ENCODE measurements at places on chromosomes 7 and 10.

- peak; percentile 16 for ATAC-seq
Measured at GRCh38 chr7:140358412-140359051, 39.8 kb downstream of the SLC37A3 start.

GRCh38 chr10:126042354-126042753 is 146.0 kb downstream of the FANK1 start:
- ATAC-seq: no peak

- ATAC-seq: peak; percentile 62
Measured at GRCh38 chr10:112649006-112649821, 202.2 kb downstream of the VTI1A start.

- ATAC-seq: no peak
Measured at GRCh38 chr7:128858380-128859231, 4.0 kb upstream of the ATP6V1F start.

DNA sequence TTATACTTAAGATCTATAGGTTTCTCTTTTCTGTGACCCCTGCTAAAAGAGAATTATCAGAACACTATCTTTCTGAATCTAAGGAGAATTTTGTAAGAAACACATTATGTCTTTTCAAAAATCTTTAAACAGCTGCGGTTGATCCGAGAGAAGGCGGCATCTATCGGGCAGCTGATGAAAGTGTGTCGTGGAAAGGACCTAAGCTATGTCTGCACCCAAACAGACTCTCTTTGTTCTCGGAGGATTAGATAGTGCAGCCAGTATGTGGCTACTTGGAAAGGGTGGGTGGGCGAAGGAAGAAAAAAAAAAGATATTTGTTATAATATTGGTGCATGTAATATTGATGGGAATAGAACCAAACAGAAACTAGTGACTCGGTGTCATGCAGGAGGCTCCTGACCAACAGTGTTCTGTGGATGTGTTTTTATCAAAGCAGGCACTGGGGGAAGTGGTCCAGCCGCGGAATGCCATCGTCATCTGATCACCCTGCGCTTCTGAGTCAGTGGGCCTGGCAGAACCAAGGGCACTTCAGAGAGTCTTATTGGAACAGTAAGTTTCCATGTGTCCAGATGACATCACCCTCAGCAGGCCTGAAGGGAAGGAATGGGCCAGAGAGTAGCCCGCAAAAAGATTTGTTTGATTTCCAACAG is 509.7 kb upstream of the AKR1E2 start:
- no peak for ATAC-seq

GRCh38 chr7:105087981-105088380 is 74.0 kb downstream of the KMT2E start:
- no peak for ATAC-seq

- ATAC-seq: peak; percentile 19
Measured at GRCh38 chr10:52539463-52539862, 225.4 kb downstream of the DKK1 start.

DNA sequence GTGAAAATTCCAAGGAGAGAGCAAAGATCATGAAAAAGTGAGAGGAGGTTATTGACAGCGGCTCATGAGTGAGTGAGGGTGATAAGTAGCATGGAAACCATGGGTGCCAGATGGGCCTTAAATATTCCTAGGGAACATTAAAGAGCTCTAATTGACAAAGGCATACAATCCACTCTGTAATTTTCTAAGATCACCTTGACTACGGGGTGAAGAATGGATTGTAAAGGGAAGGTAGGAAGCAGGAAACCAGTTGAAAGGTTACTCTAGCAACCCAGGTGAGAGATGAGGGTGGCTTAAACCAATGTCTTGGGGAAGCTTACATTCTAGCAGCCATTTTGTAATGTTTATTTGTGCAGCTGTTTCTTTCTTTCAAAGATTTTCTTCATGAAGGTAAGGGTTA is 75.7 kb downstream of the RSU1 start:
- no peak for ATAC-seq

DNA sequence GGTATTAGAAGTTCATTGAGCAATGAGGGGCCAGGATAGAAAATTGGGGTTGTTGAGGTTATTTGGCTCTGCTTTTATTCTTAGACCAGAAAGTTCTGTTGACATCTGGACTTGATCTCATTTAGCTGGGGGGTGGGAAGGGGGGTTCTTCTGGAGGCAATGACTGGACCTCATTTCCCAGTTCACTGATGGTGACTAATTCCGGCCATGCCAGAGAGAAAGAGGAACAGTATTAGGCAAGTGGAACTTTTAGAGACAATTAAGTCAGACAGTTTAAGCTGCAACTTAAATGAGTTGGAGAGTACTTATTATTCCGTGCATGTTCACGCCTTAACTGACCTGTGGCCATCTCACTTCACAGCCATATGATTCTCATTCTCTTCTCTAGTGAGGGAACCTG is 512.5 kb downstream of the REEP3 start:
- no peak for ATAC-seq

DNA sequence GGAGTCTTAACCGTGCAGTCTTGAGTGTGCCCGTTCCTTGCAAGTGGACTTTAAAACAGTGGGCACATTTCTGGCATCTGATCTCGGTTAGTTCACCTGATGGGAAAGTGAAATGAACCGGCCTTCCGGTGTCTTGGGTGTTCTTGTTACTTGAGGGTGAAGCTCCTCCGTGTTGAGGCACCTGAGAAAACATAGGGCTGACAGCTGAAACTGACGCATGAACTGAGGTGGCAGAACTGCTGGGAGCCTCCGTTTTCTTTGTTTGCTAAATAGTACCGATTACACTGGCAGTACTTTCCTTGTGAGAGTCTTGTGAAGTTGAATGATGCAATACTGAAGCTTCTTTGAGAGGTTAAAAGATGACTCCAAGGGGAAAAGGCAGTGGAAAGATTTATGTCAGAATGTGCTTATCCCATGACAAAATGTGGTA is 62.8 kb upstream of the SAMD8 start:
- no peak for ATAC-seq

- ATAC-seq: no peak
Measured at GRCh38 chr10:7706534-7707073, 3.5 kb downstream of the ITIH2 start.

DNA sequence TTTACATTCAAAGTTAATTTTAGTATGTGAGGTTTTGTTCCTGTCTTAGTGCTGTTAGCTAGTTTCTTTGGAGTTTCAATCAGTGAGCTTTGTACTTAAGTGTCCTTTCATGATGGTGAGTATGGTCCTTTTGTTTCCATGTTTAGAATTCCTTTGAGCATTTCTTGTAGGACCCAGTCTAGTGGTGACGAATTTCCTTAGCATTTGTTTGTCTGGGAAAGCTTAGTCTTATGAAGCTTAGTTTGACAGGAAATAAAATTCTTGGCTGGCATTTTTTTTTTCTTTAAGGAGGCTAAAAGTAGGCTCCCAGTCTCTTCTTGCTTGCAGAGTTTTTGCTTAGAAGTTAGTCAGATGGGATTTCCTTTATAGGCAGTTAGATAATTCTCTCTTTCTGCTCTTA is 209.2 kb upstream of the SEMA3C start:
- ATAC-seq: no peak

- peak; percentile 8 for ATAC-seq
Measured at GRCh38 chr10:80464557-80465450, 10.7 kb downstream of the TSPAN14 start.

GRCh38 chr7:144866189-144866588 is 30.3 kb upstream of the TPK1 start:
- no peak for ATAC-seq

DNA sequence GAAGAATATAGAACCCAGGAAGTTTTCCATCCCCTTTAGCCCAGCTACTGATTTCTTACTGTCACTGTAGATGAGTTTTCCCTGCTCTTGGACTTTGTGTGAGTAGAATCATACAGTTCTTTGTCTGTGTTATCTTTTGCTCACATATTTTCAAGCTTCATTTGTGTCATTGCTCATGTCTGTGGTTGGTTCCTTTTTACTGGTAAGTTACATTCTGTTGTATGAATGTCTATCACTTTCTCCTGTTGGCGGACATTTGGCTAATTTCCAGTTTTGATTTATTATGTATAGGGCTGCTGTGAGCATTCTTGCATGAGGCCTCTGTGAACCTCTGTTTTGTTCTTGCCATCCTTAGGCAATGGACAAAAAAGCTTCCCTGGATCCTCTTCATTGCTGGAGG is 5.3 kb downstream of the GLRX3 start:
- ATAC-seq: no peak

DNA sequence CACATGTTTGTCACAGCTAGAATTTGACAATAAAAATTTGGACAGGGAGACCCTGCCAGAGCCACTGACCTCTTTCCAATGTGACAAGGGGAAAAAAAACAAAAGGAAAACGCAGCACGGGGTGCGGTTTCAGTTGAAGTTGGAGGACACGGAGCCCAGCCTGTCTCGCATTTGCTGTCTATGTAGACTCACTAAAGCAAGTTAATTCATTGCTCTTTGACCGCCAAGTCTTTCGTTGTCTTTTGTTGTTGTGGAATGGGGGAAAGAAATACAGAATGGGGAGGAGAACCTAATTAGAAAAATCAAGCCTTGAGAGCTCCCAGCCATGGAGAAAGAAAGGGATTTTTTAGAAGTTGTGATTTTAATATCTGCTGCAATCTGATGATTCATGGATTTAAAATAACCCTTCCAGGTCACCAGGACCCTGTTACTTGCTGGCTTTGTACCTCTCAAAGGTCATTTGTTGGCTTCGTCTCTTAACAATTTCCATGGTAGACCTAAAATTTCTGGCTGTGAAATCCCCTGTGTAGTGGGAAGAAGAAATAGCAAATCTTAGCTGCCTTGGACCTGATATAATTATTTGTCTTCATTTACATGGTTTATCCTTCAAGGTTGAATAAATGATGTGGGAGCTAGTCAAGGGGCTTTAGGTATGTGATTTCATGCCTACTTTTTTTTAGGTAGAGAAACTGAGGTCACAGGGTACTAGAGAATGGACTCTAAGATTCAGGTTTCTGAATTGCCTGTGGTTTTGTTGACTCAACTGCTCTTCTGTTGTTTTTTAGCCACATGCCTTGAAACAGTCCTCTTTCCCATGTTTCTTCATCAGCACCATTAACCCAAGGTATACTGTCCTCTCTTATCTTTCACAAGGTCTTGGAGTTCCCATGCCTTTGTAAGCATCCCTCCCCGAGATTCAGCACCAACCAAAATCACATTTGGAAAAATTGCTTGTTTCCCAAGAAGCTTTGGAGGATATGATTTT is 78.7 kb downstream of the TCF7L2 start:
- no peak for ATAC-seq

GRCh38 chr10:47222461-47222860 is 77.5 kb upstream of the GDF10 start:
- no peak for ATAC-seq

DNA sequence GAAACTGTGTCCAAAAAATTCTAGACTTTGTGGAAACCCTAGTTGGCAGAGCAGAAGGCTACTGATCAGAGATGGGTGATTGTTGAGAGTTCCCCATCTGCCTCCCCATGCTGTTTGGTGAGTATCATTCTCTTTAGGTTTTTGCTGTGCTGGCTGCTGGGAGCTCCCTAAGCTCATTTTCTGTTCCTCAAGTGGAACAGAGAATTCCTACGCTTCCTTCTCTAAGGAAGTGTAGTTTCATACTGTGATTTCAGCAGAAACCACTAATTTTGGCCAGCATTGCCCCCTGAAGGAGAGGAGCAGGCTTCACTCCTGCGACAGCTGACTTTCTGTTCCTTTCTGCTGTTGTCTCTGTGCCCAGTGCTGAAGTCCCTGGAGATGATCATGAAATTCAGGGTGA is 355.3 kb upstream of the NPVF start:
- ATAC-seq: no peak

GRCh38 chr10:127935071-127935561 is 28.2 kb downstream of the PTPRE start:
- no peak for ATAC-seq

DNA sequence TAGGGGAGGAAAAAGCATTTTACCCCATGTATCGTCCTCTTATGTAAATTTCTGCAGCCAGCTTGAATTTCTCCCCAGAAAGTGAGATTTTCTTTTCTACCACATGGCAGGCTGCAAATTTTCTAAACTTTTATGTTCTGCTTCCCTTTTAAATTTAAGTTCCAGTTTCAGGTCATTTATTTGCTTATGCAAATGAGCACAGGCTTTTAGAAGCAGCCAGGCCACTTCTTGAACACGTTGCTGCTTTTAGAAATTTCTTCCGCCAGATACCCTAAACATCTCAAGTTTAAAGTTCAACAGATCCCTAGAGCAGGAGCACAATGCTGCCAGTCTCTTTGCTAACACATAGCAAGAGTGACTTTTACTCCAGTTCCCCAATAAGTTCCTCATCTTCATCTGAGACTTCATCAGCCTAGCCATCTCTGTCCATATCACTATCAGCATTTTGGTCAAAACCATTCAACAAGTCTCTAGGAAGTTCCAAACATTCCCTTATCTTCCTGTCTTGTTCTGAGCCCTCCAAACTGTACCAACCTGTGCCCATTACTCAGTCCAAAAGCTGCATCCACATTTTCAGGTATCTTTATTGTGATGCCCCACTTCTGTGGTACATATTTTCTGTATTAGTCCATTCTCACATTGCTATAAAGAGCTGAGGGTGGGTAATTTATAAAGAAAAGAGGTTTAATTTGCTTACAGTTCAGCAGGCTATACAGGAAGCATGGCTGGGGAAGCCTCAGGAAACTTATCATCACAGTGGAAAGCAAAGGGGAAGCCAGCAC is 16.3 kb downstream of the EZH2 start:
- ATAC-seq: no peak

DNA sequence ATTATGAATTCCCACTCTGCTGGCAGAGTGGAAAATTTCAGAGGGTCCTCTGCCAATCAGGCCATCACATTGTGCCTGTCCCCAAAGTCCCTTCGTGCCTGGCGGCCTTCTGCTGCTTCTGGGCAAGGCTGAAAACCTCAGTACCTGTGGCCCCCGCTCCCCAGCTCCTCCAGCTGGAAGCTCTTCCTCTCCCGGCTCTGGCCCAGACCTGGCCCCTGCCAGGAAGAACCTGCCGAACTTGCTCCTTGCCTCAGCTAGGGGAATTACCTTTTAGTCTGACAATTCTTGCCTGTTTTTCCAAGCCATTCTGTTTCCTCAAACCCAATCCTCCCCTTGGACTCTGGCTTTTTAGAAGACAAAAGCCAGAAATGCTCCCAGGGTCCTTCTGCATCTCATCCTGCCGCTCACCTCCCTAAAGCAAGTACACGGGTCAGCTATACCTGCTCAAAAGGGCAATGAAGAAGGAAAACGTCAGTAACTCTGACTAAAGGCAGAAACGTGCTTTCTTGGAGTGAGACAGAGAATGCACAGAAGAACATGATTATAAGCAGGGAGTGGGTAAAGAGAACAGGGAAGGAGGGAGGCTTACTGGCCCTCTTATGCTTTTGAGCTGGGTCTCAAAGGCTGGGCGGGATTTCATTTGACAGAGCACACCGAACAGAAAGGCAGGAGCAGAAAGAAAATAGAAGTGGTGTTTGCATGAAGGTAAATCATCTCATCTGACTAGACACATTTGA is 28.1 kb upstream of the TRIL start:
- no peak for ATAC-seq

- ATAC-seq: no peak
Measured at GRCh38 chr7:112193915-112194502, 12.2 kb downstream of the DOCK4 start.

GRCh38 chr10:24114556-24114955 is 94.4 kb upstream of the KIAA1217 start:
- ATAC-seq: no peak

- peak; percentile 68 for ATAC-seq
Measured at GRCh38 chr7:148264933-148265557, 325.5 kb upstream of the C7orf33 start.
